ENCODE measurements at places on chromosomes 3 and 15.

GRCh38 chr3:12522721-12523120 is 22.6 kb downstream of the MKRN2OS start:
- no peak for DNase-seq

GRCh38 chr3:81788610-81789009 is 27.2 kb upstream of the GBE1 start:
- no peak for DNase-seq

- DNase-seq: no peak
Observed at GRCh38 chr15:99692825-99693224, 40.4 kb downstream of the LYSMD4 start.

GRCh38 chr15:62456011-62456920 is 291.2 kb upstream of the C2CD4B start:
- no peak for DNase-seq

GRCh38 chr3:179717219-179717618 is 64.4 kb downstream of the USP13 start:
- DNase-seq: no peak

DNA sequence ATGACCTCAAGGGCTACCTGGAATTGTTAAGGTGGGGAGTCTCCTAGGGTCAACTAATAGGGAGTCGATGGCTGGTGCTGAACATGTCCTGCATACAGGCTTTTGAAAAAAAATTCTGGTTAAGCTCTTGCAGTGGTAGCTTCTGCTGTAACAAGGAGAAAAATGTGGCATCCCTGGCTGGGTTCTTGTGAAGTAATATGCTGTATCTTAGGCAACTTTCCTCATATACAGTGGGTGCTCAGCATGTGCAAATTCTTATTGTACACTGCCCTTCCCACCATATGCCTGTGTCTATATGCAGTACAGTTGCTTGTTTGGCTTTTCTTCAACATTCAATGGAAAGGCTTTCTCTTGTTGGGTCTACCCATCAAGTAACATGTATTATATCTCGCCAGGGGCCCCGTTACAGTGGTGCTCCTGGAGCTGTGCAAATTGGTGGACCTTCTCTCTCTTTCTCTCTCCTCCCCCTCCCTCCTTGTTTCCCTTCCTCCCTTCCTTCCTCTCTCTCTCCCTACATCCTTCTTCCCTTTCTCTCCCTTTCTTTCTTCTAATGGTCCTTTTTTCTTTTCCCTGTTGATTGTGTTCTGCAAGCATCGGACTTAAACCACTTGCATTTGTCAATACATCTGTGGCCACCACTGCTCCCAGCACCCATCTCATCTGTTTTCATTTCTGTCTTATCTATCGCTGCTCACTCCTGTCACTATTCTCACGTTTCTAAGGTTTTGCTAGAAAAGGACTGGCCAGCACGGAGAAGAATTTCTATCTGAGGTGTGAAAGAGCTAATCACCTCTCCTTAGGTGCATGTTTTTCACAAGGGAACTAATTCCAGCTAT is 35.2 kb downstream of the TGFBR2 start:
- DNase-seq: no peak

DNA sequence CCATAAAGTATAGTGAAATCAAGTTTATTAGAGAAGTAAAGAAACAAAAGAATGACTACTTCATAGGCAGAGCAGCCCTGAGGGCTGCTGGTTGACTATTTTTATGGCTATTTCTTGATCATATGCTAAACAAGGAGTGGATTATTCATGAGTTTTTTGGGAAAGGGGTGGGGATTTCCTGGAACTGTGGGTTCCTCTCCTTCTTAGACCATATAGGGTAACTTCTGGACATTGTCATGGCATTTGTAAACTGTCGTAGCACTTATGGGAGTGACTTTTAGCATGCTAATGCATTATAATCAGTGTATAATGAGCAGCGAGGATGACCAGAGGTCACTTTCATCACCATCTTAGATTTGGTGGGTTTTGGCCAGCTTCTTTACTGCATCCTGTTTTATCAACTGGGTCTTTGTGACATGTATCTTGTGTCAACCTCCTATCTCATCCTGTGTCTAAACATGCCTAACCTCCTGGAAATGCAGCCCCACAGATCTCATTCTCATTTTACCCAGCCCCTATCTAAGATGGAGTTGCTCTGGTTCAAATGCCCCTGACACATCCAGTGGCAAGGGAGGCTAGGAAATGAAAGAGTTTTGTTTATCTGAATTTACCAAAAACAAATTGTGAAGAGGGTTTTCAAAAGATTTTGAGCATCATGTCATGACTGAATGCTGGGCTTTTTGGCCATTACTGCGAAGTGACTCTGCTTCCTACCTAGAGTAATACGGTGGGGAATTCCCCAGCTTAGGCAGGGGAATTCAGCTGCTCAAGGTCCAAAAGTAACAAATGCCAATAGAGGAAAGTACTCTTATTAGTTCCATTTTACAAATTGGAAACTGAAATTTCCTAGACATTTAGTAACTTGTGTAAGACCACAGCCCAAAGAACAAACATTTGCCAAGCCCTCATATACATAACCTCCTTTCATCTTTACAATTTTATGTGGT is 6.2 kb upstream of the SPSB4 start:
- no peak for DNase-seq

DNA sequence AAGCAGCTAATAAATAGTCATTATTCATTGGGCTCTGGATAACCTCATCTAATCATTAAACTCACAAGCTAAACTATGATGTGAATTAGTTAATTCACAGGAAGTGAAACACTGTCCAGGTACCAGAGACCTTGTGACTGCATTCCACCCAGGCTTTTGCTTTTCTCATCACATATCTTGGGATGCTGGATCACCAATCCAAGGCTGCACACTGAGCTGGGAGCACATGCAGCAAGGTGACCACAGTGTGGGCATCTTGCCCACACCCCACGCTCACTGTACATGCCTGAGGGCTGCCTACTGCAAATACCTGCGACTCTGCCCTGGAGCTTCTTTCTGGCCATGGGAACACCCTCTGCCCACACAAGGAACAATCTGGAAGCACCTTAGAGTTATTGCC is 40.6 kb upstream of the TNFAIP8L3 start:
- DNase-seq: no peak

DNA sequence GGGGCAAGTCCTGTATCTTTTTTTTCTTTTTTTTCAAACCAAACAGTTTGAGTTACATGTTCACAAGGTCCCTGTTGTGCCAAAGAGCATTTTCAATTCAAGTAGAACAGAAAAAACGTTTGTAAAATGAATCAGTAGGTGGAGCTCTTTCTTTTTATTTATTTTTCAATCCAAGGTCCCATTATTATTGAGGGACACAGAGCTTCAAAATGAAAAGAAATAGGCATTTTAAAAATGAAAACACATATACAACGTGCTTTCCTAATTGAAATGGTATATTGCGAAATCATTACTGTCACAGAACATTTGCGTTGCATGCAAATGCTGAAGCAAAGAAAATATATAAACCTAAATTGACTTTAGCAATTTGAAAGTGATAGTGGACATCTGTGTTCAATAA is 711.0 kb downstream of the MECOM start:
- no peak for DNase-seq

GRCh38 chr15:74635228-74635627 is 19.6 kb downstream of the CLK3 start:
- peak; percentile 80 for DNase-seq

GRCh38 chr3:8279886-8280550 is 221.6 kb upstream of the LMCD1 start:
- DNase-seq: no peak

DNA sequence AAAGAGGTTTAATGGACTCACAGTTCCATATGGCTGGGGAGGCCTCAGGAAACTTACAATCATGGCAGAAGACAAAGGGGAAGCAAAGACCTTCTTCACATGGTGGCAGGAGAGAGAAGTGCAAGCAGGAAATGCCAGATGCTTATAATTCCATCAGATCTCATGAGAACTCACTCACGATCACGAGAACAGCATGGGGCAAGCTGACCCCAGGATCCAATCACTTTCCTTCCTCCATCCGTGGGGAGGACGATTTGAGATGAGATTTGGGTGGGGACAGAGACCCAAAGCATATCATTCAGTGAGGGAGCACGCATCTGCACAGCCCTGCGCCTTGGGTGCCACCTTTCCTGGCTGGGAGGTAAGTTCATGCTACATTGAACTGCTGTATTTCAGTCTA is 234.1 kb upstream of the ATP10A start:
- DNase-seq: no peak

DNA sequence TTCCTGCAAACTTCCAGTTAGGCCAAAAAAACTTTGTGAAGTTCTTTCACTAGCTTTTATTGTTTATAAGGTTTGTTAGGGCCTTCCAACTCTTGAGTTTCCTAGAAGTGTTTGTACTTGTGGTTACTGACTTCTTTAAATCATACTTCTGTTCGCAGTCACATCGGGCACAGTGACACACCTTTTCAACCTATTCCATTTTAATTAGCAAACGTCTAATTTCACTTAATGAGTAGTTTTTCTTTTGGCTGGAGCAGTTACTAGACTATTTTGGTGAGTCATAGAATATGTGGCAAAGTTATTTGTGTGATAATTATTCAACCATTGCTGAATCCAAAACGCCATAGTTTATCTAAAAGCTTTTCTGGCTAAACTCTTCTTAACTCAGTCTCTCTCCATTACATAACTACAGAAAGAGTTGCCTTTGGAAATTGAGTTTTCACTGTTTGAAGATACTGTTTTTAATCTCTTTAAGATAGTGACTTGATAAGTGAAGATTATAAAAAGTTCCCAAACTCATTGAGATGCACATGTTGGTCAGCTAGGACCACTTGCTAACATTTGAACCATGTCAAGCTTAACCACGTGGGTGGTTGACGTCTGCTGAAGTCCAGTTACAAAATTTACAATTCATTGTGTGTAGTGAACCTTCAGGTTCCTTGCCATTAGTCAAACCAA is 21.5 kb downstream of the CNOT10 start:
- DNase-seq: no peak

GRCh38 chr15:89184357-89184756 is 37.0 kb downstream of the RLBP1 start:
- DNase-seq: no peak

GRCh38 chr3:5017925-5018531 is 38.8 kb downstream of the BHLHE40 start:
- DNase-seq: no peak

GRCh38 chr3:71152892-71153265 is 430.6 kb downstream of the FOXP1 start:
- DNase-seq: no peak

- DNase-seq: no peak
Observed at GRCh38 chr3:16359331-16359730, 94.3 kb downstream of the OXNAD1 start.

GRCh38 chr3:67458896-67459530 is 195.4 kb downstream of the SUCLG2 start:
- DNase-seq: no peak

DNA sequence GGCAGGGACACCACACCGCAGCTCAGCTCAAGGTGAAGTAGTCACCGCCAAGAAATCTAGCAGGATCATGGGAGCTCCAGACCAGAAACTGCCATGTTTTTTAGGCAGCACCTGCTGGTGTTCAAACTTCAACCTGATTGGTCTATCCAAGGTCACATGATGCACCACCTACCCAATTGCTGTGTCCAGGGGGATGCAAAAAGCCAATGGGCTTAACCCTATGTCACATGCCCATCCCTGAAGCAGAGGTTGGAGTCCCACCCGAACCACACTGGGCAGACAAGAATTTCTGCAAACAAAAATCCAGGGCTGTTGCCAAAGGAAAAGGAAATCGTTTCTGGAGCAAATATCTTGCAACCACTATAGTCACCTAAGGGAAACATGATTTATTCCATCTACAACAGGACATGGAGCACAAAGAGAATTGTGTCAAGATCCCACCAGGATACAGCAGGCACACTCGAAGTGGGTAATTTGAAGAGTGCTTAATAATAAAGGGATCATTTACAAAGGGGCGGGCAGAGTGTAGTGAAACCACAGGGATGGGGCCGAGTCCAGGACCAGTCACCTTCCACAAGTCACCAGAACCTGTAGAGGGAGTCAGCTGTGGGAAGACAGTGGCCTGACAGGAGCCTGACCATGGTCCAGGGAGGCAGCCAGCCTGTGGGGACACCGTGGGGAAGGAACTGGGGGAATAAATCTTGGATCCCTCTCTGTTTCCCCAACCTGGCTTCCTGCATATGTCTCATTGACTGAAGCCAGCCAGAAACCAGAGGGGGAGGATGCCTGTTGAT is 34.2 kb upstream of the TSEN2 start:
- no peak for DNase-seq

Measured in CD4-positive, alpha-beta T cell treated with Interleukin-17A for 1 hour (primary cell).